ENCODE measurements at places on chromosomes 3 and 15.
A peak's percentile ranks its signal among the peaks of the same experiment; 100 is the strongest.

GRCh38 chr15:39094116-39094515 lies 486.8 kb upstream of the THBS1 start:
- DNase-seq, result peak; percentile 54

GRCh38 chr3:126528800-126529541 lies 5.0 kb downstream of the CHST13 start:
- peak; percentile 6 for DNase-seq

- DNase-seq, result no peak
These were observed 30.3 kb upstream of the CCNB2 start for GRCh38 chr15:59074607-59075006.

DNA sequence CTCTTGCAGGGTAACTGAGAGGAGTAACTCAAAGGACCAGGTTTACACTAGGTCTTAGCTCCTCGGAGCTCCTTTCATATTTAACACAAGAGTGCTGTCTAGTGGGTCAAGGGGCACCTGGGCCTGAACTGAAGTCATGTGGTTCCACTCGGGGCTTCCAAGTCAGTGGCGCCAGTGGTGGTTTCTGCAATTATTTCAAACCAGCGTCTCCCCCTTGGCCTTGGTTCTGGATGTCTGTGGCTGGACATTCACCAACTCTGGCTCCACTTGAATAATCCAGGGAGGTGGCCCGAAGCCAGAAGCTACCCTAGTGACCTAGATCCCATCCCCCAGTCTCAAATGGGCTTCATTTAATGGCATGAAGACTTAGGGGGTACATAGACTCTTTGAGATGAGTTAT lies 144.3 kb upstream of the ADAMTS9 start:
- no peak for DNase-seq

GRCh38 chr15:26773917-26774316 lies 1.1 kb upstream of the GABRB3 start:
- no peak for DNase-seq

DNA sequence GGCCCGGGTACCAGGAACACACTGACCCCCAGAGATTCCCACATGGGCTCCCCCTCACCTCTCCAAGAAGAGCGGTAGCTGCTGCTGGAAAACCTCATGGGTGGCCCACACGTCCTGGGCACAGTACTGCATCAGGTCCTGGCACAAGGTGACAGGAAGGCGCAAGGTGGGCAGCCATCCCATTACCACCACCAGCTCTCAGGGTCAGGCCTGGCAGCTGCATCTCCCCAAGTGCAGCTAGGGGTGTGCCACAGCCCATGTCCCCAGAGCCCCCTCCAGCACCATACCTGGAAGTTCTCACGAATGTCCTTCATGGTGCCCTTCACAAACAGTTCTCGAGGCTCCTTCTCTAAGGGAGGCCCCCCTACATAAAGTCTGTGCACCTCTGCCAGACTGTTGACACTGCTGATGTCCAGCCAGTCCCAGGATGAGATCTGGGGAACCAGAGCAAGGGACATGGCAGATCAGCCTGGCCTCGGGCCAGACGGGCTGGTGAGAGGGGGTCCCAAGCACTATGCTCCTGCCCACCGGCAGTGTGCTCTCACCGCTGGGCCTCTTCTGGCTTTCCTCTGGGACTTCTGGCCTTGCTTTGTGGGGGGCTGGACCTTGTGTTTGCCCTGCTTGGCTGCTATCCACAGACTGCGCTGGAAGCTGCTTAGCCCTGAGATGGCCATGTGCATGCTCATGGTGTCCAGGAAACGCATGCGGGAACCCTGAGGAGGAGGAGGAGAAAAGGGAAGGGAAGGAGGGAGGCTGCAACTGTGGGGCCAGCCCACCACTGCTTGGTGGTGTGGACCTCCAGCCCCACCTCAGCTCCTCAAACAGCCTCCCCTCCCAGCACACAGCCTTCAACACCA lies 6.0 kb downstream of the POLG start:
- no peak for DNase-seq

GRCh38 chr3:112497897-112498548 lies 1.2 kb downstream of the BTLA start:
- no peak for DNase-seq

GRCh38 chr3:188473591-188474288 lies 319.8 kb downstream of the LPP start:
- no peak for DNase-seq
